CD4-positive, alpha-beta T cell treated with Interleukin-4 for 4 hours (primary cell): ENCODE measurements at places on chromosomes 3 and 15.
A peak's percentile ranks its signal among the peaks of the same experiment; 100 is the strongest.

- no peak for DNase-seq
Measured at GRCh38 chr15:56327721-56328502, 37.3 kb upstream of the TEX9 start.

GRCh38 chr15:76059320-76060117 is at the start of gene TMEM266:
Gene TMEM266 (plus strand): TSS chr15:76059985. CDS start chr15:76134264, 74,279 bp downstream.
- no peak for DNase-seq

GRCh38 chr15:94924057-94924456 is 692.7 kb downstream of the MCTP2 start:
- no peak for DNase-seq

GRCh38 chr3:74167926-74168325 is 446.5 kb downstream of the CNTN3 start:
- DNase-seq: no peak

- peak; percentile 17 for DNase-seq
Measured at GRCh38 chr3:13480340-13481318, 523 bp downstream of the HDAC11 start.

GRCh38 chr3:23747841-23748240 is 57.9 kb upstream of the UBE2E1 start:
- DNase-seq: no peak

- DNase-seq: no peak
Measured at GRCh38 chr3:64164349-64164748, 60.9 kb downstream of the PRICKLE2 start.

- no peak for DNase-seq
Measured at GRCh38 chr15:63764124-63764803, 69.5 kb downstream of the HERC1 start.

GRCh38 chr15:25683911-25684310 is 179.2 kb downstream of the ATP10A start:
- no peak for DNase-seq

- DNase-seq: no peak
Measured at GRCh38 chr15:59313641-59314332, 58.9 kb downstream of the MYO1E start.

- DNase-seq: peak; percentile 48
Measured at GRCh38 chr3:171462224-171462623, 2.0 kb upstream of the TNIK start.

- no peak for DNase-seq
Measured at GRCh38 chr3:66073464-66074141, 34.9 kb upstream of the MAGI1 start.

- no peak for DNase-seq
Measured at GRCh38 chr3:184740509-184741258, 28.8 kb upstream of the MAGEF1 start.

DNA sequence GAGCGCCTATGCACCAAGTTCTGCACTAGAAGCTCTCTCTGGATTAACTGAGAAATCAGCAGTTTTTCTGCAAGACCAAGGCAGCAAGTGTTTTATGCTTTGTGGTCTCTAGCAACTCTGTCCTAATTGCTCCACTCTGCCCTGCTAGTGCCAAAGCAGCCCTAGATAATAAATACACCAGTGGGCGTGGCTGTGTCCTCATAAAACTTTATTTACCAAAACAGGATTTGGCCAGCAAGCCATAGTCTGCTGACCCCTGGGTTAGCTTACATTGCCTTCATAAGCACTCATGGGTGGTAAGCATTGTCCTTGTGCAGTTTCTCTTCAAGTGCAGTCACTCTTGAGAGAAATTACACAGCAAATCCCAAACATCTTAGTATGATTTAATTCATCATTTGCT is 30.7 kb upstream of the SLC24A5 start:
- no peak for DNase-seq

DNA sequence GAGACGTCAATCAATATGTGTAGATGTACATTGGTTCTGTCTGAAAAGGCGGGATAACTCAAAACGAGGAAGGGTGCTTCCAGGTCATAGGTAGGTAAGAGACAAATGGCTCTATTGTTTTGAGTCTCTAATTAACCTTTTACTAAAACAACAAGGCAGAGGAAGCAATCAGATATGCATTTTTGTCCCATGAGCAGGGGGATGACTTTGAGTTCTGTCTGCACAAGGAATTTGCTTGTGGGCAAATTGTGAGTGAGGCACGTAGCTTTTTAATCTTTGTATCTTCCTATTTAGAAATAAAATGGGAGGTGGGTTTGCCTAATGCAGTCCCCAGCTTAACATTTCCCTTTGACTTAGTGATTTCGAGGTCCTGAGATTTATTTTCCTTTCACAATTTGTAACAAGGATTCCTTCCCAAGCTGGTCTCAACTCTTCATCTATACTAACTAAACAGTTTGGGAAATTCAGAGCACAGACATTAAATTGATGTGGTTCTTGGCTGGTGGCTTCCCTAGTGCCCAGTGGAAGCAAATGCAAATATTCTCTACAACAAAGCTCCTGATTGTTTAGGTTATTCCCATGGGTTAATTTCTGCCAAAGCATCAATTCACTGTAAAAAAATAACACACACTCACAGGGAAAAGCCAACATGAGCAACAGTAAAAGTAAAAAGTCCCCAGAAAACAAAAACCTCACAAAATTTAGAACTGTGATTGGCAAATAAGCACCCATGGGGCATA is 738.8 kb upstream of the SGO1 start:
- DNase-seq: no peak

DNA sequence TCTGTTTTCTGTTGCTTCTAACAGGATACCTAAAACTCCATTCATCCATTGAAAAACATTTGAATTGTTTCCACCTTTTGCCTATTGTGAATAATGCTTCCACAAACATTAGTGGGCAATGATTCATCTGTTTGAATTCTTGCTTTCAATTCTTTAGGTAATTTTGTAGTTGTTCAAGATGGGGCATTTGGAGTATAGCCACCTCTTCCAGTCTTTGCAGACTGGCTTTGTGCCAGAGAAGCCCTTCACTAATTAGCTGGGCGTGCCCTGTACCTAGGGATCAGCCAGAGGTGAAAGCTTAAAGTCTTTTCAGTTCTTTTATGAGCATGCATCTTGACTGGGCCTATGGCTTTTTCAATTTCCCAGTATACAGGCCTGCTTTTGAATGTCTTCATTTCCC is 10.9 kb downstream of the RTP1 start:
- DNase-seq: no peak

DNA sequence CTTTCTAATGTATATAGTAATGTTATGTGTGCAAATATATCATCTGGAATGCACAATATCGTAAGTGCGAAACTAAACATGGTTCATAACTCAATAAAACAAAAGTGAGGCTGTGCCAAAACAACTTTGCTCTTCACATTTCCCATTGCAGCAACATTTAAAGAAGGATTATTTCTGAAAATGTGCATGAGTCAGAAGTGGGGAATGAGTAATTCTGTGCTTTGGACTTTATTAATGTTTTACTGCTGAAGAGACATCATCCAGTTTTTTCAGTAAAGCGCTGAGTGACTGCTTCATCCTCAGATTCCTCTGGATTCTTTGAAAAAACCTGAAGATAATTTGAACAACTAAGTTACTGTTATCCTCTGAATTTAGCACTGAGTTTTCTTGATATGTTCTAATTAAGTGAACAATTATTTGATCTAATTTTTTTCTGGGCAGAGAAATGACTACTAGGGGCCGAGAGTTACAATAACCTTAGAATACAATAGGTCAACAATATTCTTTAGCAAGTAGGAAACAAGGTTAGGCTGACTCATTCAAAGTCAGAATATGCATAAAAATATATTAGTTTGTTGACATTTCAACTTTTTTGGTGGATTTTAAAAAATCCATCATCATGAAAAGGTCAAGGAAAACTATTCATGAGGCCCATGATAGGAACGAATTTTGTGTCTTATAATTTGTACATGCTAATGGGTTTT is 20.0 kb upstream of the PLCL2 start:
- no peak for DNase-seq

GRCh38 chr3:72143322-72143721 is 358.4 kb upstream of the PROK2 start:
- no peak for DNase-seq

DNA sequence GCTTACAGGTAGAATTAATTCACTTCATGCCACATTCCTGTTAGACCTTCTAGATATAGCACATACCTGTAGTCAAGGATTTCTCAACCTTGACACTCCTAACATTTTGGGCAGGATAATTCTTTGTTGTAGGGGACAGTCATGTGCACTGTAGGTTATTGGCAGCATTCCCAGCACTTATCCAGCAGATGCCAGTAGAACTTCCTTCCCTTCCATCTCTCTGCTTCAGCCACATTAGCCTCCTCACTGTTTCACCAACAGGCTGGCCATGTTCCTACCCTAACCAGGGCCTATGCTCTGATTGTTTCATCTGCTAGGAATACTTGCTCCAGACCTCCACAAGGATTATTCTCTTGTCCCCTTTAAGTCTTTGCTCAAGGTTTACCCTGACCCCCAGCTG is 68.0 kb upstream of the STAC start:
- DNase-seq: no peak

DNA sequence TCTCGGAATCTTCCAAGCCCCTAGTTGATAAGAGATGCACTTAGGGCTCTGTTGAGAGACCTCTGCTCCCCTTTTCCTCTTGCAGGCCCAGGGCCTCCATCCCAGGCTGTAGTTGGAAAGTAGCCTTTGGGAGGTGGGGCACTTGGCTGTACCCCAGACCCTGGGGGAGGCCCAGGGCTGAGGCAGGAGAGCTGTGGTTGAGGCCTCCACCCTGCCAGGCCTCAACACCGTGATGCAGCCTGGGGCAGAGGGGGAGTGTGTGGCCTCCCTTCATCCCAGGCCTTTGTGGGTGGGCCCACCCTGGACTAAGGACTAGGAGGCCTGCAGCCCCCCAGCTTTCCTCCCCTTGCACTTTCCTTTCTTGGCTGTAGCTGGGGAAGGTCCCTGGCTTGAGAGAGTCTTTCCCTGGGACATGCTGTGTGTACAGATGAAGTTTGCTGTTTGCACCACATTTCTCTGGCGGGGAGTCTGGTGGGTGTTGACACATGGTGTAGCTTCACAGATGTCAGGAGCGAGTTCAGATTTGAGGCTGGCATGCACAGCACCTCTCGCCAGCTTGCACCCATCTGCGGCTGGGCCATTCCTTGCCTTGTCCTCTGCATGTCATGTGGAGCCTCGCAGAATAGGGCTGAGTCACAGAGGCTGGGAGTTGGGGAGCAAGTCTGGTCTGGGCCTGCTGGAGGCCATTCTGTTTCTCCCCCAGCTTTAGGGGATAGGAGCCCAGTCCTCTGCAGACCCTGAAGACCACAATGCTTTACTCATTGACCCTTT is 13.7 kb downstream of the PLEKHO2 start:
- no peak for DNase-seq

DNA sequence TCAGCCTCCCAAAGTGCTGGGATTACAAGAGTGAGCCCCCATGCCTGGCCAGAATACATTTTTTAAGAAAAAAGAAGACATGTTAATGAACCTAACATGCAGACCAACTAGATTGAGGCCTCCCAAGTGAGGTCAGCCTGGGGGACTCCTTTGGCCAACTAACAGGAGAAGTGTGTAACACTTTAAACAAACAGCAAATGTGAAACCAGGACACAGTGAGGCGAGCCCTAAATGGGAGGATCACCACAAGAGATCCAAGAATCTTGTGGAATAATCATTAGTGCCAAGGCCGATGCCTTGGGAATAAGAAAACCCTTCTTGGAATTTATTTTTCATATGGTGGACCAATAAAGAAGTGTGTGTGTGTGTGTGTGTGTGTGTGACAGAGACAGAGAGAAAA is 73.9 kb downstream of the ATP10A start:
- no peak for DNase-seq

DNA sequence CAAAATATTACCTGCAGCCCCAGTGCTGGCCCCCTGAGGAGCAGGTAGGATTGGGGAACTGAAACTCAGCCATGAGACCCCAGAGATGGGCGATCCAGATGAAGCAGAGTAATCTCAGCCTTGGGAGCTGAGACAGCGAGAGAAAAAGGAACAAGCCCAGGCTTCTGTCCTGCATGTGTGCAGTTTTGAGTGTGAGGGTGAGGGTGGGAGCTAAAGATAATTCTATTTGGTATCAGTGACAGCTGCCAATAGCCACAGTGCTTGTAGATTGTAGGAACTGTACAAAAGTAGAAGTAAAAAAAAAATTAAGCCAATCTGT is 5.9 kb downstream of the ATP8B4 start:
- no peak for DNase-seq

- DNase-seq: no peak
Measured at GRCh38 chr15:69225355-69226022, 65.1 kb downstream of the GLCE start.

- DNase-seq: no peak
Measured at GRCh38 chr3:9615003-9615628, 34.2 kb upstream of the MTMR14 start.

GRCh38 chr3:171122861-171123260 is 96.3 kb upstream of the SLC2A2 start:
- DNase-seq: no peak

DNA sequence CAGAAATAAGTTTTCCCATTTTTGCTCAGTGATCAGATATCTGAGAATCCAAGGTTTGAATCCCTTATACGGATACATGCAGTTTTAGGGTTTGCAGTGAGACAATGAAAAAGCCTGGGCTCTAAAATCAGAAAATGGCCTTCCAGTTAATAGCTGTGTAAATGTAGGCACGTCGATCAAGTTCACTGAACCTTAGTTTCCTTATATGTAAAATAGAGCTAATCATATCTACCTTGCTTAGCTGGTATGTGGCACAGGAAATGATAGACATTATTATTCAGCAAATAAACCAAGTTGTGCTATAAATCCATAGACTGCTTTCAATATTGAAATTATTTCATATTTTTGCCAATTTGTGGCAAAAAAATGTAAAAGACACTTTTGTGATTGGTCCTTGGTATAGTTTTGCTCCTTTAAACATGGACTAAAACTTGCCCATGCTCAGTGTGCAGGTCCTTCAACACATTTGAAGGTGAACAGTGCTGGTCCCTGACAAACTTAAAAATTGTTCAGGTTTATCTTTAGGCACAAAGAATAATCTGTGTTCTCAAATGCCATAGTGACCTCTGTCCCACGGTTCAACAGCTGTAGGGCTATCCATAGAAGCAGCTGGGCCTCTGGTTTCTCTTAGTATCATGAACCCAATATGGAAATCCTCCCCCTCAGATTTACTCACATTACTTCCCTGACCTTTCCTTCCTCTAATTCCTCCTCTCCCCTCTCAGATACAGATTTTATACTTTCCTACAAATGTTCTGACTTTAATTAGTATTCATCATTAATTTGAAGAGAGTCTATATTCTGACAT is 51.0 kb downstream of the CCDC54 start:
- no peak for DNase-seq

- no peak for DNase-seq
Measured at GRCh38 chr3:118101891-118102290, 932.8 kb downstream of the IGSF11 start.

DNA sequence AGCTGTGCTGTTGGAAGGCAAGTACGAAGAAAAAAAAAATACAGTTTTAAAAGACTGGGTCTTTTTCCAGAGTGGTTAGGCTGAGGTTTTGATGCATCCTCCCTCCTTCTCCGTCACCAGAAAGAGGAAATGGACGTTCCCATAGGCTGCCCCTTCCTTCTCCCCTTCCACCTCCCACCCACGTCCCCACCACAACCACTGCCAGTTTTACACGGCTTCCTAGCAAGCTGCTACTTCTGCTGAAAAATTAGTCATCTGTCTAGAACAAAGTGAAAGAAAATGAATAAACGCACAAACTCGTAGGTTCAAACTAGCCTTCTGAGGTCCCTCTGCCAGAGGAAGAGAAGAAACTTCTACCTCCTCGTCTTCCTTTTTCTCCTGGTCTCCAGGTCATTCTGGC is 71.6 kb upstream of the RPL35A start:
- peak; percentile 24 for DNase-seq

- DNase-seq: no peak
Measured at GRCh38 chr3:121562148-121562547, 5.6 kb upstream of the ARGFX start.

GRCh38 chr15:44727485-44728231 is 8.7 kb upstream of the TRIM69 start:
- DNase-seq: peak; percentile 62
